NCI-H1048 (cell line): ENCODE measurements at places on chromosomes 5 and 9.
A peak's percentile ranks its signal among the peaks of the same experiment; 100 is the strongest.

DNA sequence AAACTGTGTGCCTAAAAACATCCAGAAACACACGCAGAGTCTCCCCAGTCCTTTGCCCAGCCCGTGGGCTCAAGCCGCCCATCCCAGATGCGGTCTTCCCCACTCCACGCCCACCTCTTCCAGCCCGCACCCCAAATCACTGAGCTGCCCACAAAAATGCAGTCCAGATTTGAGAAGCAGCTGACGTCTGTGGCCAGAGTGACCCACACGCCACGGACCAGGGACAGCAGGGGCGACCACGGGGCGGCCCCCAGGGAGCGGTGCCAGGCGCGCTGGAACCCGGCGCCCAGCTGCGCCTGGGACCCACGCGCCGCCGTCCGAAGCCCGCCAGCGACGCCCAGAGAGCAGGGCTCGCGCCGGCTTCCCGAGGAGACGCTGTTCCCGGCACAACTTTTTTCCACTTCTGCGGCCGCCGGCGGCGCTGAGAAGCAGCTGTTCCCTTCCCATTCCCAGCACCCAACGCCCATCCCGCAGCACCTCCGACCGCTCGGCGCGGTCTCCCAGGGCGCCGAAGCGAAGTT is 674 bp downstream of the LHFPL2 start:
- DNase-seq, result no peak

DNA sequence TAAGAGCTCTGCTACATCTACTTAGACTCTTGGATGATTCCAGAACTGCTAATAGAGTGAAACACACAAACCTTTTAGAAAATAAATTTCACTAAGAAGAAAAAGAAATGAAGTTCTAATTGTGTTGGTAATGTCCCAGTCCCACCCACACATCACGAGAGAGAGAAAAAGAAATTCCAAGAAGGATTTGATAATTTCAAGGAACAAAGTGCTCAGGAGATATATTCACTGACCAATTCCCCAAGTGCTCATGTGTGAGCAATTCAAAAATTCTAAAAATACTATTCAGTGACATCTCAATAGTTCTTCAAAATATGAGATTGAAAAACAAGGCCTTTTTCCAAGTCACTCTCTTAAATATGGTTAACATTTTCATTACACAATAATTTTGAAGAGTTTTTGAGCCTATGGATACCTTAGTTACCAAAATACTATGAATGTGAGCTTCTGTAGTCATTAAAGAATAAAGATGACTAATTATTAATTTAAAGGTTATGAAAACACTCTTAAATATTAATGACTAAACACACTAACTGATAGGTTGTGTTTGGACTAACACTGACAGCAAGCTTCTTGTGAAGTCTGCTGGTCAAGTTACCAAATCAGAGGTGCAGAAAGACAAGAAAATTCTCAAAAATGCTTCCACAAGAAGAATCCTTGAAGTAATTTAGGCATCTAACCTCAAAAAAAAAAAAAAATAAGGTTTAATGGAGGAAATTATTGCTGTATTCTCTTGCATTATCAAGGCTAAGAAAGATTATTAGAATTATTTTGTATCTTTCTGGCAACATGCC is 245.3 kb downstream of the PDE4D start:
- DNase-seq, result no peak

DNA sequence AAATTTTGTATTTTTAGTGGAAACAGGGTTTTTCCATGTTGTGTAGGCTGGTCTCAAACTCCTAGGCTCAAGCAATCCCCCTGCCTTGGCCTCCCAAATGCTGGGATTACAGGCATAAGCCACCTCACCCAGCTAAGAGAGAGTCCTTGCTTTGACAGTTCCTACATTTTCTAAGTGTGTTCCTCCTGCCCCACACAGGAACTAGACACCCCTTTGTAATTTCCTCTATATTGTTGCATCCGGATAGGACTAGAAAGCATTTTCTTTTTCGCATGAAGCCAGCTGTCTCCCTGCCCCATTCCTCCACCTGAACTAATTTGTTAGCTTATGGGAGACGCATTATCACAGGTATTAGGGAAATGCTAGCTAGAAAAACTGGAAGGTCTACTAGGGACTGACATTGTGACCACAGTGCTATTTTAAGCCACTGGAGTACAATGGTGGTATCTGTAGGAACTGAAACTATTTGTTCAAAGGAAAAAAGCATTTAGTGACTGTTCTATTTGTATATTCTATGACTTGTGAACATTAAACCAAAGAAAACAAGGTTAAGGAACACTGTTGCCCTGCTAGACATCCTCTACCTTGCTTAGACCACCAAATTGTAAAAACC is 214.1 kb downstream of the SMARCA2 start:
- no peak for DNase-seq

GRCh38 chr5:69265931-69266330 is 31.2 kb downstream of the CDK7 start:
- DNase-seq, result no peak

DNA sequence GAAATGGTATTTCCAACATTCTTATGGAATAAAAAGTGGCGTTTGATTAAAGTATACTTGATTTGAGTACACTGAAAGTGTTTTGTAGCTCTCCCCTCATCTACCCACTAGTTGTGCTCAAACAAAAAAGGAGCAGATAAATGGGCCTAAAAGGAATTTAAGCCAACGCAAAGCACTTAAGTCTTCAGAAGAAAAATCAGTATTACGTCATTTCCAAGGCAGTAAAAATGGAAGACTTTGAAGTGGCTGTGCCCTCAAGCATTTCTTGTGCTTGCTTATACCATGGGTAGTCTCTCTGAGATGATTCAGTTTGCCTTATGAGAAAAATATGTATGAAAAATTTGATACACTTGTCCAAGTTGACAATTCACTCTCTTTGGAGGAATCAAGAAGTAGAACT is 279.9 kb upstream of the CD180 start:
- DNase-seq, result no peak

- DNase-seq, result no peak
Observed at GRCh38 chr9:91647371-91647770, 223.7 kb upstream of the NFIL3 start.

DNA sequence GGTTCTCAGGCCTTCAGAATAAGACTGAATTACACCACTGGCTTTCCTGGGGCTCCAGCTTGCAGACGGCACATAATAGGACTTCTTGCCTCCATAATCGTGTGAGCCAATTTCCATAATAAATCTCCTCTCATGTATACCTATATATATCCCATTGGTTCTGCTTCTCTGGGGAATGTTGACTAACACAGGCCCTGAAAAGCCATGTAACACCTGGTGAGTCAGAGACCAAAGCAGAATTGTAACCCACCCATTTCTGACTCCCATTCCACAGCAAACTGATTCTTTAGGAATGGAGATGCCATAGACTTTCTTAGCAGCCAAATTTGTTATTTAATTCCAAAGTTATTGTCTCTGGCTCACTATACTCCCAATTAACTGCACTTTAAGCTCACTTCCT is 85.4 kb upstream of the AGXT2 start:
- DNase-seq, result no peak

DNA sequence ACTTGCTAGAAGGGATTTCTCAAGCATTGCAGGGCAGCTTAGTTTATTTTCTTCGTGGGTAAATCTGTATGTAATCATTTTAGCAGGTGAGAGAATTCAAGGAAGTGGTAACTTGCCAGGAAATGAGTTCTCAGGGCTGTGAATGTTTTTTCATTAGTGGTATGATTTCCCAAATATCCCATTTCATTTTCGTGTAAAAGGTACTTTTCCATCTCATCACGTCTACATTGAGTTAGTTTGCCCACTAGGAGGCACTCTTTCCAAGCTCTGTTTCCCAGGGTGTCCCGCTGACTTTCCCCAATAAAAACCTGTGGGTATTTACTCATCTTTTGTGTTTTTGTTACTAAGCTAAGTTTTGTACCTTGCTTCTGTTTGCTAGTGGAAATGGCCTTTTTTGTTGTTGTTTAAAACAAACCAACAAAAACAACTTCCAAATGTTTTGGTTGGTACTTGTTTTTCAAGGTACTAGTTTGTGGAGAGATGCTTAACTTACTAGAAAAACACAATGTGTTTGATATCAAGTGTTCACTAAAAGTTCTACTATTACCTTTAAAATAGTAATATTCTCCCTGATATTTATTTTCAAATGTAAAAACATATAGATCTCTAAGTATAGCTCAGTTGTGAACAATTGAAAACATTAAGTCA is 373.6 kb downstream of the ADGRV1 start:
- peak; percentile 6 for DNase-seq

DNA sequence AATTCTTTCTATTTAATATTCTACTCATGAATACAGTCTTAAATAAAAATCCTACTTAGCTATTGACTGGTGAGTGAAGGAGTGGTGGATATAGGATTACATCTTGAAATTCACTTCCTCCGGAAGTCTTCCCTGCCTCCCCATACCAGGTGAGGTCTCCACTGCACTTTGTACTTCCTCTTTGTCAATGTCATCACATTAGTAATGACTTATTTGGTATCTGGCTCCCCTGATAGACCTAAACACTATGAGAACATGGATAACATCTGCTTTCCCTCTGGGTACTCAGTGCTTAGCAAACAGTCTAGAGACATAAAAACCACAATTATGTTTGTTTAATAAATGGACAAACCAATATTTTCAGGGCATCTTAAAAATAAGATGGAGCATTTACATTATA is 532.1 kb downstream of the PDE4D start:
- DNase-seq, result no peak

DNA sequence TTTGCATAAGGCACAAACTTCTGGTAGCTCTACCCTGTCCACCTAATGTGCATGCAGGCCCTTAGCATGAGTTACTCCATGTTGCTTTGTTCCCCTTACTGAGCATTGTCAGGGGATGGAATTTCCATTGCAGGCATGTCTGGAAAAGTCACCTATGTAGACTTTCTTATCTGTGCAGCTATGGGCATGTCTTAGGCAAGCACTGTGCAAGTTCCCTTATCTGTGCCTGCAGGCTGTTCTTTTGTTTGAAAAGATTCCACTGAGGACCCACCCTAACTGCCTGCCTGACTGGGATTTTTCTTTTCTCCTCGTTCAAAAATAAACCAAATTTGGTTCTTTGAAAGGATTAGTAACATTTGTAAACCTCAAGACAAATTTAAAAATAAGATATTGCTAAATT is 587.0 kb downstream of the CDH18 start:
- DNase-seq, result no peak

DNA sequence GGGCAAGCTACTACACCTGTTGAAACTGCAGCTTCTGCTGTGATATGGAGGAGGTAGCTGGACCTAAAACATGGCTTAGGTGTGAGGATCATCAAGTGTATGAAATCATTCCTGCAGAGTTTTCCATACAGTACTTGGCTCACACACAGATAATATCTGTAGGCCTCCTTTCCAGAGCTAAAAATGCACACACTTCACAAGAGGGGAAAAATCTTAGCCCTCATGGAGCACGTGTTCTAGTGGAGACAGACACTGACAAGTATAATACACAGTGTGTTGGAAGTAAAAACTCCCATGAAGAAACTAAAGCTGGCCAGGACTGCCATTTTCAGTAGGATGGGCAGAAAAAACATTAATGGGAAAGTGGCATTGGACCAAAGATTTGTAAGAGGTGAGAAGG is 216.7 kb downstream of the CTNND2 start:
- no peak for DNase-seq

DNA sequence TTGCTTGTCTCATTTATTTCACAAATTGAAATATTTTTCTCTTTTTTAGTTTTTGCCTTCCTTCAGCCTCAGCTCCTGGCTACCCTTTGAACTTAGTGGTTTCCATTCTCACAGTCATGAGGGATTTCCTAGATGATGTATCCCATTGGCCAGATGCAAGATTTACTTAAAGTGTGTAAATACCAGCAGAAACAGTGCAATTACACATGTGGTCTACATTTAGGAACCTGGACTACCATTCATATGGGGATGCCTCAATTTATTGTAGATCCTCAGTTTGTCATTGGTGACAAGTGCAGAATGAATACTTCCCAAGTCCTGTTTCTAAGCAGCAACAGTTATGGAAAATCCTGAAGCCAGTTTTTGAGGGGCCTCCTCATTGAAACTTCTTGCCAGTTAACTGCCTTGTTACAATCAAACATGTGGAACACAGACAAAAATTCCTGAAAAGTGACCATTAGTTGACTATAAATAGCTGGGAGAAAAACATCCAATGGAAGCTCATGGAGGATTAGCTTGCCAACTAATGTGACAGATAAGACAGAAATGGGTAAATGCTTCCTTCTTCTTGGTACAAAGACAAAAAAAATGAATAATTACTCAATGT is 113.6 kb upstream of the FER start:
- DNase-seq, result no peak

DNA sequence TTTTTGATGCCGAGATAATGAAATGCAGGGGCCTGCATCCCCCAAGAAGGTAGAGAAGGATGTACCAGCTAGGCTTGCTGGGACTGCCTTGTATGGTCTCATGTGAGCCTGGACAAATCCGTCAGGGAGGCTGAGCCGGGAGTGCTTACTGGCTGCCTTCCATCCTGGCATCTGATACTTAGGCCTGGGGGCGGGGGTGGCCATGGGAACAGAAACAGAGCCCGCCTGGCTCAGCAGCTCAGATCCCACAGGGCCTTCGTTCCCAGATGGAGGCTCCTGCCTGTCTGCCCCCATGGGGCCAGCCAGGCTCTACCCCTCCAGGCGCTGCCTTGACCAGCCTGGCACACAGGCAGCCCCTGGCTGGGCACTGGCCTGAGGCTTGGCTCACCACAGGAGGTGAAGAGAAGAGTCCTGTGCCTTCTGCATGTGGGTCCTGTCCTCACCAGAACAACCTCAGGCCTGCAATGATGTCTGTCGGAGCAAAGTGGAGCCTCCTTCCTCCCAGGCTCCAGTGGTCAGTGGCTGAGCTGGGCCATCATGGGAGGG is 10.5 kb upstream of the SPATA31E1 start:
- DNase-seq, result no peak

DNA sequence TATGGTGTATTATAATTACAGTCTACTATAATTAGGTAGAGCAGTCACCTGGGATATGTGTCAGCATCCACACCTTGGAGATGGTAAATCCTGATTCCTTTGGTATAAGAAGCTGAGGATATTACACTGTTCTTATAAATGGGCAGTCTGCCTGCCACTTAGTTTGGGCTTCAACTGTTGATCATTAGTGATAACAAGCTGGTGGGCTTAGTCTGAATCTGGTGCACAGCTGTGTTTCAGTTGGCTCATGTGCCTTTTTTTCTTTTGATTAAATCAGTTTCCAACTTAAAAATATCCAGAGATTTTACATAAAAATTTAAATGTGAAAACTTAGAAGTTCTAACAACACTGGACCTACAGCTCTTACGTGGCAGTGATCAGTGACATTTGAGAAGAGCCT is 21.2 kb downstream of the LVRN start:
- no peak for DNase-seq

GRCh38 chr5:132601071-132601728 is 44.4 kb downstream of the RAD50 start:
- no peak for DNase-seq

DNA sequence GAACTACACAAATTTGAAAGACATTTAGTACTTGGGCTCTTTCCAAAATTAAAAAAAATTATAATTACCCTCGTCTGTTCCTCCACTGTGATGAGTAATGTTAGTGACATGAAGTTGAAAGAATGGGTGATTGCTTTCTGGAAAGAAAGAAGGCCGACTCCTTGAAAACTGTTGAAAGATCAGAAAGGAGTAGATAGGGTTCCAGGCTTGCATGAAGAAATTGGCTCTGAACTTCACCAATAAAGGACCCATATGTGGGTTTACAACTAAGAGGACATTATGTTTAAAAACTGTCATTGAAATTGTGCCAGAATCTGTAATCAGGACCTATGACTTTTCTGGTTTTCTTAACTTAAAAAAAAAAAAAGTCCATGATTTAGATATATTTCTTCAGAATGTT is 20.7 kb upstream of the MOCS2 start:
- no peak for DNase-seq

- DNase-seq, result no peak
Observed at GRCh38 chr9:1869843-1870242, 145.3 kb upstream of the SMARCA2 start.
